ENCODE measurements at places on chromosomes 5 and 9. TPM values are rescaled to one million over a fixed set of nuclear protein-coding genes. Genes with fewer than 3 reads are reported as not detected.

The TCOF1 gene
- polyA plus RNA-seq = 31.5 TPM

The SPAAR gene
- 3.4 TPM for polyA plus RNA-seq

The FOXI1 gene
- not detected for polyA plus RNA-seq

The LPAR1 gene
- 72.7 TPM for polyA plus RNA-seq

The GFI1B gene
- 1.1 TPM for polyA plus RNA-seq

The ALDOB gene
- polyA plus RNA-seq = 2.4 TPM

The TICAM2 gene
- polyA plus RNA-seq = 5.6 TPM

The SPATA31D4 gene
- polyA plus RNA-seq = not detected

The OLFML2A gene
- polyA plus RNA-seq = 41.9 TPM

The KIAA1191 gene
- 165 TPM for polyA plus RNA-seq

The ACTBL2 gene
- not detected for polyA plus RNA-seq

The ATG12 gene
- polyA plus RNA-seq = 89.6 TPM

The PTGES gene
- 6.5 TPM for polyA plus RNA-seq

DNA sequence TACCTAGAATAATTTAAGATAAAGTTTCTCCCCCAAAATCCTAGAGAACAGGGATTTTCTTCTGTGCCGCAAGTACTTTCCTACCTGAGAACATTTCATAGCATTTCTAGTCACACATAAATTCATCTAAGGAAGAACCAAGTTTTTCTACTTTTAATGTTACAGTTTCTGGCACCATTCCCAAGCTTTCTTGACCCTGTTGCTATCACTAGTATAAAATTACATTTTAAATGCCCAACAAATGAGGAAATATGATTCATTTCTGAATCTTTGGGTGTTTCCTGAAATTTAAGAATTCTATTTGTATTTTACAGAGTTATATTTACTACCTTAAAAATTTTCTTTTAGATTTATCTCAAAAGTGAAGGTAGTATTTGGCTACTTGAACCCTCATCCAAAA is 137.8 kb downstream of the LPAR1 start:
- H3K4me3 ChIP-seq = no peak overlapping the region
- H3K4me1 ChIP-seq = no peaks in the 10 kb centered on the region
- no peak for DNase-seq
- H3K27me3 ChIP-seq = no peaks in the 10 kb centered on the region
- H3K27ac ChIP-seq = no peak overlapping the region

DNA sequence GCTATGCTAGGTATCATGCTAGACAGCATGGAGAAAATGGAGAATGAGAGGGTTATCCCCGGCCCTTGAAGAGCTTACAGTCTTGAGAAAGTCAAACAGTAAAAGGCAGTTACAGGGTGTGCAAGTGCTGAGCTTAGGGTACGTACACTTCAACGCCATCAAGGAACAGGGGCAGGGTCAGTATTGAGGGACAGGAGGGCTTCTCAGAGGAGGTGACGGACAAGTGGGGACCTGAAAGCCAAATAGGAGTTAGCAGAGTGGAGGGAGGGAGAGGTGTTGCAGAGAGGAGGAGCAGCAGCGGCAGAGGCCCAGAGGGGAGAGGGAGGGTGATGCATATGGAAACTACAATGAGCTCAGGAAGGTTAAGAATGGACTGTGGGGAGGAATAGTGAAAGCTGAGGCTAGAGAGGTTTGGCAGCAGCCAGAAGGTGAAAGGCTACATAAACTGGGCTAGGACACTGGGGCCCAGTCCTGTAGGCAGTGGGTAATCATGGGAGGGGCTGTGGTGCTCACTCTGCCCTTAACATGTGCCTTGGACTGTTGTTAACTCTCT is 88.0 kb downstream of the NRG2 start:
- no peaks in the 10 kb centered on the region for H3K27me3 ChIP-seq
- H3K4me3 ChIP-seq = no peak overlapping the region
- no peaks in the 10 kb centered on the region for H3K4me1 ChIP-seq
- H3K36me3 ChIP-seq = no peaks in the 10 kb centered on the region

GRCh38 chr5:111095982-111096381 is 3.8 kb downstream of the WDR36 start:
- H3K27me3 ChIP-seq = no peaks in the 10 kb centered on the region
- peaks cover 23% of the 10 kb centered on the region for H3K4me1 ChIP-seq
- no peak overlapping the region for H3K4me3 ChIP-seq
- no peak overlapping the region for H3K27ac ChIP-seq

DNA sequence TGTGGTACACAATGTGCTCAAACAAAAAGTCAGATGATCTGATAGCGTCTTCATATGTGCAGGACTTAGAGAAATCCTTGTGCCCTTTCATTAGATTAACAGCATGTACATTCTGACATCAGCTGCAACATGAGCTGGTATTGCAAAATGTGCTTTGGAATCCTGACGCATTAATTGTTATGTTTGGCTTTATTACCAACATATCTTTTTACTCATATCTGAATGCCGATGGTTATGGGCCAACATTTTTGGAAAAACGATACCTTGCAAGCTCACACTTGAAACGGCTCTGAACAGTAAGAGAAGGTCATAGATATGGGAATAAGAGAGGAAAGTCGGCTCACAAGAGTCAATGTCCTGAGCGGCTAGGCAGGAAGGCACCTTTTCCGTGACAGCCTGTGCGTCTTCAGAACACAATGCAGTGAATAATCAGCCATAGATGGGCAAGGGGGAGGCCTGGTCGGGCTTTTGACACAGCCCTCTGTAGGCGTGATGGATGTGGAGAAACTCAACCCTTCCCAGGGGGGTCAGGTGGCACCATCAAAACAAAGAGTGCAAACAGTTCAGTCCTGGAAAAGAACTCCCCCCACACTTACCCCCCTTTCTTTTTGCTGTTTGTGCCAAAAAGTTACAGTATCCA is 36.4 kb upstream of the GAS1 start:
- no peak overlapping the region for H3K27ac ChIP-seq
- no peaks in the 10 kb centered on the region for H3K4me1 ChIP-seq
- no peak for DNase-seq
- no peaks in the 10 kb centered on the region for H3K27me3 ChIP-seq
- H3K4me3 ChIP-seq = no peak overlapping the region

GRCh38 chr5:156121882-156122281 is 205.1 kb upstream of the SGCD start:
- no peaks in the 10 kb centered on the region for H3K36me3 ChIP-seq
- no peak overlapping the region for H3K27ac ChIP-seq
- no peaks in the 10 kb centered on the region for H3K27me3 ChIP-seq
- DNase-seq = no peak

GRCh38 chr5:158287643-158288271 is 428.8 kb upstream of the CLINT1 start:
- DNase-seq = no peak
- H3K36me3 ChIP-seq = no peaks in the 10 kb centered on the region
- H3K27ac ChIP-seq = no peak overlapping the region
- H3K4me1 ChIP-seq = no peaks in the 10 kb centered on the region

- no peaks in the 10 kb centered on the region for H3K36me3 ChIP-seq
- H3K27me3 ChIP-seq = no peaks in the 10 kb centered on the region
- no peak overlapping the region for H3K4me3 ChIP-seq
- no peak overlapping the region for H3K27ac ChIP-seq
These were observed 1495.3 kb upstream of the NUDT12 start for GRCh38 chr5:105057893-105058292.

DNA sequence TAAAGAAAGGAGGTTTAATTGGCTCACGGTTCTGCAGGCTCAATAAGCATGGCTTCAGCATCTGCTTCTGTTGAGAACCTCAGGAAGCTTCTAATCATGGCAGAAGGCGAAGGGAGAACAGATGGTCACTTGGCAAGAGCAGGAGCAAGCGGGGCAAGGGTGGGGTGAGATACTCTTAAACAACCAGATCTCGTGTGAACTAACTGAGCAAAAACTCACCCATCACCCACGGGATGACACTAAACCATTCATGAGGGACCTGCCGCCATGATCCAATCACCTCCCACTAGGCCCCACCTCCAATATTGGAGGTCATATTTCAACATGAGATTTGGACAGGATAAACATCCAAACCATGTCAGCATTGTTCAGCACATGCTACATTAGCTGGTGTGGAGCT is 89.1 kb upstream of the HAND1 start:
- no peaks in the 10 kb centered on the region for H3K36me3 ChIP-seq
- H3K4me3 ChIP-seq = no peak overlapping the region
- no peaks in the 10 kb centered on the region for H3K4me1 ChIP-seq
- H3K27me3 ChIP-seq = peaks cover 11% of the 10 kb centered on the region
- DNase-seq = no peak
- no peak overlapping the region for H3K27ac ChIP-seq

- H3K4me1 ChIP-seq = no peaks in the 10 kb centered on the region
- no peak for DNase-seq
- H3K4me3 ChIP-seq = no peak overlapping the region
- H3K36me3 ChIP-seq = no peaks in the 10 kb centered on the region
- no peaks in the 10 kb centered on the region for H3K27me3 ChIP-seq
These were observed 57.2 kb downstream of the EXD3 start for GRCh38 chr9:137365552-137366444.

DNA sequence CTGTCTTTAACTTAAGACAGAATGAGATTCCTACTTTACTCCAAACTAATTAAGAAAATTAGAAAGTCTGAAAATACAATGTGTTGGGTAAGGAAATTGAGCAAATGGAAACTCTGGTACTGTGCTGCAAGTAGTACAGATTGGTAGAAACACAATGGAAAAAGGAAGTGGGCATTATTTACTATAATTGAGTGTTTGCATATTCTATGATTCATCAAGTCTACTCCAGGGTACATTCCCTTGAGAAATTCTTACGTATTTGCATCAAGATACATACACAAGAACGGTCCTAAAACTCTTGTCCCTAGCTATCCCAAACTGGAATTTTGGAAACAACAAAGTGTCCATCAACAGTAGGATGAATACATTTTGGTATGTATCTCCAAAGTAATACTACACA is 123.5 kb upstream of the TARS1 start:
- H3K4me3 ChIP-seq = no peak overlapping the region
- DNase-seq = no peak
- no peaks in the 10 kb centered on the region for H3K4me1 ChIP-seq
- H3K27me3 ChIP-seq = no peaks in the 10 kb centered on the region
- H3K27ac ChIP-seq = no peak overlapping the region

DNA sequence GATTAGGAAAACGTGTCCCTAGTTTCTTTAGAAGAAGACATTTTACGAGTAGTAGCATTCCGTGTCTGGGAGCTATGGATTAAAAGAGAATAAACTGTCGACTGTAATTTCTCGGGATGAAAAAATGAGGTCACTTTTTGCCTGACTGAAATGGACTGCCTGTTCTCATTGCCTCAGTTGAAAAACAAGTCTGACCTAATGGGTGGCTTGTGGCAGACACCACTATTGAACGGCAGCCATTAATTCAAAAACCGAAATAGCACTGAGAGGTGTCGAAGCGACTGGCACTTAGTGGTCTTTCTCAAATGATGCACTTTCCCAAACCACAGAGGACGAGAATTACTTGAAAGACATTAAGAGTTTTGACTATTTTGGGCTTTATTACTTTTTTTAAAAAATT is 35.4 kb downstream of the OSTF1 start:
- no peak overlapping the region for H3K4me3 ChIP-seq
- peaks cover 25% of the 10 kb centered on the region for H3K4me1 ChIP-seq
- no peak for DNase-seq
- H3K27ac ChIP-seq = no peak overlapping the region

GRCh38 chr9:109828254-109828653 is 48.3 kb downstream of the PALM2AKAP2 start:
- no peak for DNase-seq
- no peak overlapping the region for H3K4me3 ChIP-seq
- H3K27ac ChIP-seq = no peak overlapping the region
- H3K4me1 ChIP-seq = no peaks in the 10 kb centered on the region
- no peaks in the 10 kb centered on the region for H3K27me3 ChIP-seq

- no peak for DNase-seq
- no peaks in the 10 kb centered on the region for H3K4me1 ChIP-seq
- H3K27me3 ChIP-seq = no peaks in the 10 kb centered on the region
- no peak overlapping the region for H3K27ac ChIP-seq
- H3K4me3 ChIP-seq = no peak overlapping the region
- no peaks in the 10 kb centered on the region for H3K36me3 ChIP-seq
These were observed 224.4 kb downstream of the NXNL2 start for GRCh38 chr9:88759364-88759763.

- no peaks in the 10 kb centered on the region for H3K27me3 ChIP-seq
- peaks cover 6% of the 10 kb centered on the region for H3K4me1 ChIP-seq
- DNase-seq = peak; percentile 81
- no peaks in the 10 kb centered on the region for H3K36me3 ChIP-seq
- H3K27ac ChIP-seq = peak overlapping the region; percentile 63
These were observed 174.6 kb upstream of the IL12B start for GRCh38 chr5:159504857-159505304.

- no peaks in the 10 kb centered on the region for H3K36me3 ChIP-seq
- H3K4me3 ChIP-seq = no peak overlapping the region
These were observed 81.7 kb downstream of the ADAMTS19 start for GRCh38 chr5:129541648-129542251.

- H3K36me3 ChIP-seq = no peaks in the 10 kb centered on the region
- no peak overlapping the region for H3K27ac ChIP-seq
- H3K4me1 ChIP-seq = no peaks in the 10 kb centered on the region
- no peak overlapping the region for H3K4me3 ChIP-seq
These were observed 30.7 kb upstream of the JADE2 start for GRCh38 chr5:134494780-134495179.

- H3K4me1 ChIP-seq = no peaks in the 10 kb centered on the region
- H3K4me3 ChIP-seq = no peak overlapping the region
- no peaks in the 10 kb centered on the region for H3K36me3 ChIP-seq
- H3K27ac ChIP-seq = no peak overlapping the region
- no peak for DNase-seq
These were observed 34.3 kb downstream of the PARP8 start for GRCh38 chr5:50700706-50701105.

- DNase-seq = no peak
- no peak overlapping the region for H3K4me3 ChIP-seq
- no peaks in the 10 kb centered on the region for H3K4me1 ChIP-seq
- no peak overlapping the region for H3K27ac ChIP-seq
- no peaks in the 10 kb centered on the region for H3K36me3 ChIP-seq
These were observed 95.8 kb upstream of the TBCA start for GRCh38 chr5:77871946-77872345.

- peaks cover 57% of the 10 kb centered on the region for H3K36me3 ChIP-seq
- peak; percentile 65 for DNase-seq
- H3K4me3 ChIP-seq = no peak overlapping the region
- H3K4me1 ChIP-seq = no peaks in the 10 kb centered on the region
These were observed 49.0 kb upstream of the UBAC1 start for GRCh38 chr9:136010176-136010575.

DNA sequence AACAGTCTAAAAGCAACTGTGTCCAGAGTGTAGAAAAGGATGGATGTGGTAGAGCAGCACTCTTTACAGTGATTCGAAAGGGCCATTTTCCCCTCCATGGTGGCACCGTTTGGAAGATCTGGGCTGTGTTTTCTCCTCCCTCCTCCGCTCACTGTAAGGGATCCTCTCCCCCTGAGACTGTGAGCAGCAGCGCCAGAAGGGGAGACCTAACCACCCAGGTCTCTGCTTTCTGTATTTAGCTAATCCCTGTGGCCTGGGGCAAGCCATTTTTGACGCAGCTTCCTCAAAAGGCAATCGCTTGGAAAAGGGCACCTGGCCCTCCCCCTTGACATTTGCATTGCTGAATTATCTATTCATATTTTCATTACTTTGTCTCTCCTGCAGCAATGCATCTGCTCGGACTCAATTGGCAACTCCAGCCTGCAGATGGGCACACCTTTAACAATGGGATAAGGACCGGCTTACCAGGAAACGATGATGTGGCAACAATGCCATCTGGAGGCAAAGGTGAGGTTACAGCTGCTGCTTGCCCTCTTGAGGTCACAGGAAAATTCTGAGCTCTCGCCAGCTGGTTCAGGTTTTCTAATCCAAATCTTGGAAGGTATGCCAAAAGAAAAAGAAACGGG is 244.3 kb upstream of the WWC1 start:
- H3K4me1 ChIP-seq = no peaks in the 10 kb centered on the region
- DNase-seq = no peak
- no peak overlapping the region for H3K4me3 ChIP-seq
- no peaks in the 10 kb centered on the region for H3K36me3 ChIP-seq
- no peak overlapping the region for H3K27ac ChIP-seq

GRCh38 chr5:102747386-102748166 is 7.5 kb upstream of the PAM start:
- H3K4me1 ChIP-seq = no peaks in the 10 kb centered on the region
- DNase-seq = no peak
- H3K27ac ChIP-seq = no peak overlapping the region
- no peaks in the 10 kb centered on the region for H3K27me3 ChIP-seq

Data from left lung (tissue), 14 donors.